Fibroblast of pulmonary artery (primary cell): ENCODE measurements at places on chromosomes 1 and 21.

DNA sequence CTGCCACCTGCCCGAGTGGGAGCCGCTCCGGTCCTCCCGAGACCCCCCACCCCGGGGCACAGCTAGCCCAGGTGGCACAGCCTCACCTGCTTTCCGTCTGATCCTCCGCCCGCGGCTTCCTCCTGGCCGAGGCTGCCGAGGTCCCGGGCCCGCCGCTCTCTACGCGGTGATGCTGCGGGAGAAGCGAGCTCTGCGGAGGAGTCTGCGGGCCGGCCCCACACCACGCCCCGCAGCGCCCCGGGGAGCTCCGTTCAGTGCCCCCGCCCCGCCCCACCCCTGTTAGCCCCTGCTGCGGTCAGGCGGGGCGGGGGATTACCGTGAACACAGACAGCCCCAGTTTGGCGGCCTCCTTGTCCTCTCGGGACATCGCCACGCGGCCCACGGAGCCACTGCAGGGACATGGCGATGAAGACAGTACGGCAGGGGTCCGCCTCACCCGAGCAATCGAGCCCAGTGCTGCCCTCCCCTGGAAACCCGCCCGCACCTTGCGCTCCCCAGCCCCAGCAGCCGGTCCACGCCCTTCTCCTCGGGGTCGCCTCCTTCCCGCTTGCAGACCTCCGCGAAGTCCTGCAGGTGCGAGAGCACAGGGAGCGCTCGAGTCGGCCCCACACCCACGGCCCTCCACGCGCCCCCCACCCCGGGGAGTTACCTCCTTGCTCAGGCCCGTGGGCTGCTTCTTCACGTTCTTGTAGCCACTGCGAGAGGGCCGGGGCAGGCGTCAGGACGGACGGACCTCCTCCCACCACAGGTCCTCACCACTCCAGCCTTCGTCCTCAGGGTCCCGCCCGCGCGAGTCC lies 933 bp downstream of the C1orf35 start:
- DNase-seq: peak; percentile 26

- DNase-seq: peak; percentile 7
Measured at GRCh38 chr1:110684491-110684890, 9.8 kb upstream of the KCNA3 start.

DNA sequence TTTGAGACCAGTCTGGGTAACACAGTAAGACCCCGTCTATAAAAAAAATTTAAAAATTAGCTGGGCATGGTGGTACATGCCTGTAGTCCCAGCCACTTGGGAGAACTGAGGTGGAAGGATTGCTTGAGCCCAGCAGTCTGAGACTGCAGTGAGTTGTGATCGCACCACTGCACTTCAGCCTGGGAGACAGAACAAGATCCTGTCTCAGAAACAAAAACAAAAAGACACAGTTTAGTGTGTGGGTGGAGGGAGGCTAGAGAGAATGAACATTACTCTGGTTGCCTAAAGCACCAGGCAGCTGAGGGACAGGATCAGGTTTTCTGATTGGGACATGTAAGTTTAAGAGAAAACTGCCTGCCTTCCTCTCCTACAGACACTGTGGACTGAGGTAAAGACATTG lies 42.3 kb downstream of the VAMP4 start:
- no peak for DNase-seq

- no peak for DNase-seq
Measured at GRCh38 chr1:1081311-1082238, 7.5 kb upstream of the RNF223 start.

GRCh38 chr1:212225871-212226302 lies 59.3 kb upstream of the PPP2R5A start:
- DNase-seq: no peak

GRCh38 chr21:37593740-37594471 lies 227.3 kb downstream of the DYRK1A start:
- no peak for DNase-seq

DNA sequence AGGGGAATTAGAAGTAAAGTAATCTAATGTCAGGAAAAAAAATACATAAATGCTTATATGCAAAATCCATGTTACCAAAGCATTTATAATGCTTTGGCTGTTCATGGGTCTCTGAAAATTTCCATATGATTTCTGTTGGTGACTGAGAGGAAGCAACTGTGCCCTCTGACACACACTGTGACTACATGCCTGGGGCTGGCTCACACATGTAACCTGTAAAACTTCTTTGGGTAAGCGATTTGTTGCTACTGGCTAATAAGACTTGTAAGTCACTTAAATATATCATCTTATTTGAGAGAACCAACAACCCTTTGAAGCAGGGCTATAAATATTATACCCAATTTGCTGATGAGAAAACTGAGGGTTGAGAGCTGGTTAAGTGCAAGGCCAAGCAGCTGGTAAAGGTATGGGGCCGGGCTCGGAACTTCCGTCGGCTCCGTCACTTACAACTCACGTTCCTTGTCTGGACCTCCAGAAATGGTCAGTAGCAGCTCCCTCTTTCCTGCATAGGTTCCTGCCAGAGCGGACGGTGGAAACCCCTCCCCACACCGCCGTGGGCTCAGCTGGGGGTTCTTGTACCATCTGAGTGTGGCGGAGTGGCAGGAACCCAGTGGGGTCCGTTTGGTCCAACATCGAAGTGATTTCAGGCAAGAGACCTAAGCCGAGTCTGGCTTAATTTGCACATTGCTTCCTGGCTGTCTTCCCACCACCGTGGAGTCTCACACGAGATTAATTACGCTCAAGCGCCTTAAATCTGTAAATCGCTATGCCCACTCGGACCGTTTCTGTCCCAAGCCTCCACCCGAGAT lies 714 bp downstream of the DFFA start:
- peak; percentile 37 for DNase-seq

DNA sequence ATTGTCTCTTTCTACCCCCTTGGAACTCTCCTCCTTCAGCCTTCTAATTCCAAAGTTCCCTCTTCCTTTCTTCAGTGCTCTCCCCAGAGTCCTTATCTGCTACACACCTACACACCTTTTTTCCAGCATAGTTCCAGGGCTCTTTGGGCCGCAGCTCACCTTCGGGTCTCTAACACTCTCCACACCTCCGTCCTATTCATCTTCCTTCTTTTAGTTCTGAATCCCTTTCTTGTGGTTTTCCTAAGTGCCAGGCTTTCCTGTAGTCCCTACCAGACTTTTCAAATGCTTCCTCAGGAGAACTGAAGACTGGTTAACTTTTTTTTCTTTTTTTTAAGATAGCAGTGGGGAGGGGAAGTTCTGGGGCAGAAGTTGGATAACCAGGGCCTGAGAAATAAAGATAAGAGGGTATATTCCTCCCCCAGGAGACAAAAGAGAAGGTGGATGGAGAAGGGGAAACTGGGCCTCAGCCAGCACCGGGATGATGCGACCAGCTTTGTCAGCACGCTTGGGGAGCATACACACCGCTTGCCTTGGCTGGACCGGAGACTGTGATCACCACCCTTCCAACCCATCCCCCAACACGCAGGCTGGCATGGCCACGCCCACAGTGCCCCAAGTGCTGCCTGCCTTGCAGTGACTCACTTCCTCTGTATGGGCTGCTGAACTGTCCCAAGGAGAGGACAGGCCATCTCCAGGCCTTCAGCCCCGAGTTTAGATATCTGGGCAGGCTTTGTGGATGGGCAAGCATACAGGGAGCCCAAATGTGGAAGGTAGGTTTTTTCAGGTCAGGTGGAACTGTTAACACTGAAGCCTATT lies 2.5 kb upstream of the CERS2 start:
- DNase-seq: no peak

DNA sequence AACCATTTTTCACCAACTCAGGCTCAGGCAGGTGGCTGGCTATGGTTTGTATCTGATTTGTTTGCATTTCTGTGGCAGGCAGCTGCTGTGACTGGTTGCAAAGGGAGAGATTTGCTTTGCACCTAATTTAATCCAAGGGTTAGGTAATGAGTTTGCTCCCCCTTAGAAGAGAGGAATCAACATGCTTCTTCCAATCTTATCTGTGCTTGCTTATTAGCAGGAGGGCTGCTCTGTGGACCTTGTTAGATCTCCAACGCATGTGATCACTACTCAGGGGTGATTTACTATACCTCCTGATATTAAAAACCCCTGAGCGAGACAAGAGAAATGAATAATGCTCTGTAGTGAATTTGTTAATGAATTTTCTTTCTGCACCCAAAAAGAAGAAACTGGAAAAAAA lies 20.5 kb downstream of the OLFML3 start:
- no peak for DNase-seq

- DNase-seq: no peak
Measured at GRCh38 chr21:45523411-45524101, 18.7 kb downstream of the SLC19A1 start.

GRCh38 chr1:45913183-45913683 lies 109.8 kb downstream of the MAST2 start:
- peak; percentile 97 for DNase-seq

DNA sequence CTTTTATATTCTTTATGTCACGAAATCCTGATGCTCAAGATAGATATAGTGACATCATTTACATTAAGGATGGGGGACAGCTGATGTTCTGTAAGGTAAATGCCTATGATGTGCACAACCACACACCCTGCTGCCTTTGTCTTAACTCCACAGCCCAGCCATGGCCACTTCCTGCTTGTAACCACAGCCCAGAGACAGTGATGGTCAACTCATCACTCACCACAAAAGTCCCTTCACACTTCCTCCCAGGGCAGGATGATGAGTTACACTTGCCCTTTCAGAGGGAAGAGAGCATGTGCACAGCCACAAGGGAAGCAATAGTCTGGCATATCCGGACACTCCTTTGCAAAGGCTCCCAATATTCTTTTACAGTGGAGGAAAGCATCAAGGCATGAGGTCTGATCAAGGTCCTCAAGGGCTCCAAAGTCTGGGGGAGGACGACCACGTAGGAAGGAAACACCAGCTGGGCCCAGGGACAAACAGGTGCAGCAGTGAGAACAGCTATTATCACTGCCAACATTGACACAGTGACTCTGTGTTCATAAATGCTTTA lies 53.8 kb downstream of the PLPP3 start:
- DNase-seq: no peak

GRCh38 chr1:237701534-237701933 lies 189.2 kb downstream of the ZP4 start:
- DNase-seq: no peak

- DNase-seq: no peak
Measured at GRCh38 chr1:152886758-152887409, 8.8 kb downstream of the SMCP start.

- no peak for DNase-seq
Measured at GRCh38 chr21:36710729-36711048, 11.8 kb downstream of the SIM2 start.

GRCh38 chr1:203173566-203173965 lies 2.1 kb downstream of the MYBPH start:
- no peak for DNase-seq

GRCh38 chr1:45412899-45413298 lies 72.7 kb upstream of the MUTYH start:
- no peak for DNase-seq

GRCh38 chr1:221913351-221913892 lies 171.5 kb upstream of the DUSP10 start:
- no peak for DNase-seq

- DNase-seq: no peak
Measured at GRCh38 chr1:72917920-72918319, 635.6 kb upstream of the NEGR1 start.

- DNase-seq: no peak
Measured at GRCh38 chr1:65066419-65066765, 81.6 kb upstream of the AK4 start.

GRCh38 chr1:166808952-166809351 lies 30.3 kb upstream of the POGK start:
- no peak for DNase-seq

DNA sequence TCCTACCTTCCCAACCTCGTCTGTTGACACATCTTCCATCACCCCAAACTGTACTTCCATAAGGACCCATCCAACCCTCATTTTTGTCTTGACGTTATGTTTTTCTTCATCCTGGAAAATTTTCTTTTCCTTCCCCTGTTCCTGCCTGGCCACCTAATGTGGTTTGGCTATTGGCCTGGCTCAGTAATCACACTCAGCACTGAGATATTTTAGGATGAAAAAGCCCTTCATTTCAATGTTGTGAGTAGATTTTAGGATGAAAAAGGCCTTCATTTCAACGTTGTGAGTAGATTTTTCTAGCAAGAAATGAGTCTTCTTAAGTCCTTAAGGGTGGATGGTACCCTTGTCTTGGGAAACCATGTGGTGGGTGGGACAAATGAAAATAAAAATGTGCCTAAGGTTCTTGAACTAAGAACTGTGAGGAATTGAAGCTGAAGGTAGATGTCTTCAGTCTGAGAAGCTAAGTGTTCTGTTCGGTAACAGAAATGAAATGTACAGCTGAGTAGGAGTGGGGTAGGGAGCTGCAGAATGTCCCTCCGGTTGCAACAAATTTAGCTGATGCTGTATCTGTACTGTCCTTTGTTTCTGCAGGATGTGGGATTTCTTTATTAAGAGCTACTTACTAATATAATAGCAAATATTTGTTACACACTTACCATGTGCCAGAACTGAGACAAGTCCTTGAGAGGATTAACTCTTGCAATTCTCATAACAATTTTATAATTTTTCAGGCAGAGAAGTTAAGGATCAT lies 36.1 kb downstream of the DNTTIP2 start:
- DNase-seq: peak; percentile 26

DNA sequence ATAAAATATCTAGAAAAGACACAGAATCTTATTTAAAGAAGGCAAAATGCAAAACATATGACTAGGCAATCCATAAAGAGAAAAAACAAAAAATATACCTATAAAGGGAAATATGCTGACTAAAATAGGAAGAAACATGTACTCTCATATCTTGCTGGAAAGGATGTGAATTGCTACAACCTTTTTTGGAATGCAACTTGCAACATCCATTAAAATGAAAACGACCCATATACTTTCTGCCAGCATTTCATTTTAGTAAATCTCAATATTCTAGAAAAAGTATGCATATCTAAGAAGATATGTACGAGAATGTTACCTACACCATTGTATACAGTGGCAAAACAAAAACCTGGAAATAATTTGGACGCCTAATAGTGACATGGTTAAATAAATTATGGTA lies 56.6 kb downstream of the EDEM3 start:
- peak; percentile 53 for DNase-seq

GRCh38 chr21:26164311-26164710 lies 6.3 kb downstream of the APP start:
- no peak for DNase-seq

DNA sequence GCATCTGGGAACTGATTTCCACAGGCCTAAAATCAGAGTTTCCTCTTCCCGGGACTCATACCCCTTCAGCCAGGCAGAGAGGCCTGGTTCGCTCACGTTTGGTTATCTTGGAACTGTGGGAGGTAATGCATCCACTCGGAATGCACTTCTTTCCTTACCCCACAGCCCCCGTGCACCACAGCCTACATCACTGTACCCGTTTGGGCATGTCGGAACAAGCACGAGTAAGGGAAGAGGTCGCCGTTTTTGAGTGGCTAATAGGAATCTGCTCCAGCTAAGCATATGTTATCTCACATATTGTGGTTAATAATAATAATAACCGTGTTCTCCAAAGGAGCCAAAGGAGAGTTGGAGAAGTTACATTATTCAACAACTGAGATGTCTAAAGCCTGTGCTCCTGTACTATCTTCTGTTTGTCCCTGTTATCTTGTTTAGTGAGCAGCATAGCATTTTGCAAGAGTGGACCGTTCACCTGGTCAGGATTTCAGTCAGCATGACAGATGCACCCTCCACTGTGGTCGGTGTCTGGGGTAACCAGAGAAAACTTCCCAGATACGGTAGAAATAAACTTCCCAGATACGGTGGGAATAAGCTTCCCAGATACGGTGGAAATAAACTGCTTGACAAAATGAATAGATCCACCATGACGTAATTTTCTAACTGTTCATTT lies 198.6 kb downstream of the SDCCAG8 start:
- DNase-seq: no peak

- no peak for DNase-seq
Measured at GRCh38 chr1:26220199-26220912, 13.6 kb upstream of the CEP85 start.

- DNase-seq: no peak
Measured at GRCh38 chr1:21117597-21118001, 59.1 kb downstream of the EIF4G3 start.
